Nephron progenitor cell (in vitro differentiated cells): ENCODE measurements at places on chromosomes 5 and 9.

GRCh38 chr5:67652201-67652600 is 455.6 kb upstream of the CD180 start:
- DNase-seq, result no peak

DNA sequence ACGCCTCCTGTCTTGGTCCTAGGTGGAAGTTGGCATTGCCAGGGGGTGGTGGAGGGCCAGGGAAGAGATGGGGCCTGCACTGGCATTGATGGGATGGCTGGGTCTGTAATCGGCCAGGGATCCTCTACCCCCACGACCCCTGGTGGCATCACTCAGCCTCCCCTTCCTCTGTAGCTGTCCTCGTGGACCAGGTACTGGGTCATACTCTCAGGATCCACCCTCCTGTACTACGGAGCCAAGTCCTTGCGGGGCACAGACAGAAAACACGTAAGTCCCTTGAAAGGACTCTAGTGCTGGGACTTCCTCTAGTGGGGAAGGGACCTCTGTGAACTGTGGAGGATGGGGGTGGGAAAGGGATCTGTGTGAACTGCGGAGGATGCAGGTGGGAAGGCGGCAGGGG is 52.1 kb upstream of the GARNL3 start:
- no peak for DNase-seq

- DNase-seq, result no peak
Observed at GRCh38 chr9:36492865-36493264, 79.8 kb upstream of the MELK start.

GRCh38 chr5:56313004-56313531 is 79.9 kb upstream of the ANKRD55 start:
- no peak for DNase-seq

DNA sequence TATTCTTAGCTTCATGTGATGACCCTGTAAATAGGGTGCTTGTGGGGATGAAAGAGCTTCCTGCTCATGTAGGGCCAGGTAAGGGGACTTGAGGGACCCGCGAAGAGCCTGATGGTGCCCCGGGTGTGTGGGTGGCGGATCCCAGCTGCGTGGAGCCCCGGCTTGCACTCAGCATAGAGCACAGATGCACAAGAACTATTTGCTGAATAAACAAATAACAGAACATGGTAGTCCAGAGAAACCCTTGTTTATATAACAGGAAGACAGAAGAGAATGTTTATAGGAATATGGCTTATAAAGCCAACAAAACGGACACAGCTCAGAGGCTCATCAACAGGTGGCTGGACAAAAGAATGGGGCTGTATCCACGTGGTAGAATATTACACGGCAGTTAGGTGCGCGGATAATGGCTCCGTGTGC is 106.9 kb upstream of the COL5A1 start:
- no peak for DNase-seq

DNA sequence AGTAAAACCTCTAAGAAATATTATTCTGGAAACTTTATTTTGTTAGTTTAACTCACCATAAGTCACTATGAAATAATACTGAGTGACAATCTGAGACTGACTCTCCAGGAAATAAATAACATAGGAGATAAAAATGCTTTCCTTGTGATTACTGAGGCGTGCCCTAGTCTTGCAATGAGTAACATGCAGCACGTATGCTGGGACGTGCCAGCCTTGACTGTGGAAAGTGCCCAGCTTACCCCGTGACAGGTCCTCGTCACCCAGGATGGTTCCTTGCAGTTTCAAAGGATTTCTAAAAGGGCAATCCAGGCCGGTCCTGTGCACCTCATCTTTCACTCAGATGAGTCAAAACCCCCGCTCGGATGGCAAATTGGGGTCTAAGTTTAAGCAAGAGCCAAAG is 720.8 kb upstream of the ADAMTS16 start:
- DNase-seq, result no peak

DNA sequence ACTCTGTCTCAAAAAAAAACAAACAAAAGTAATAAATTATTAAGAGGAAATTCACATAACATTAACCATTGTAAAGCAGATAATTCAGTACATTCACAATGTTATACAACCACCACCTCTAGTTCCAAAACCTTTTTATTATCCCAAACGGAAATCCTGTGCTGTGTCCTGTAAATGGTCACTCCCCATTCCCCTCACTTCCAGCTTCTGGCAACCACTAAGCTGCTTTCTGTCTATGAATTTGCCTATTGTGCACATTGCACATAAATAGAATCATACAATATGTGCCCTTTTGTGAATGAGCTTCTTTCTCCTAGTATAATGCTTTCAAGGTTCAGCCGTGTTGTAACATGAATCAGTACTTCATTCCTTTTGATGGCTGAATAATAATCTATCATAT is 20.8 kb downstream of the C9orf152 start:
- no peak for DNase-seq

GRCh38 chr9:109455391-109455790 is 42.7 kb downstream of the PTPN3 start:
- no peak for DNase-seq

- no peak for DNase-seq
Observed at GRCh38 chr5:174464504-174465165, 259.7 kb upstream of the MSX2 start.

DNA sequence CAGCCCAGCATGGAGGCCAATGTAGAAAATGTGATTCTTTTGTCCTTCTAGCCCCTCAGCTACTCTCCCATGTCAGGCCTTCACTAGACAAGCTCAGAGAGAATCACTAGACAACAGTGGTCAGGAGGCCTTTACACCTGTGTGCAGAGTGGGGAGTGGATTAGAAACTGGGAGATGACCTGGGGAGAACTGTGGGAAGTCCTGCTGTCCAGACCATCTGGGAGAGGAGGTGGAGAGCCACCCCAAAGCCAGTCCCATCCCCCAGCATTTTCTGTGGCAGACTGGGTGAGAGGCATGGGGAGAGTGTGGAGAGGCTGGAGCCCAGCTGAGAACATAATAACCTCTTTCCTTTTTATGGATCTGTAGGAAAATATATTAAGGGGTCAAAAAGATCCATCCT is 452.0 kb upstream of the DMAC1 start:
- DNase-seq, result no peak

DNA sequence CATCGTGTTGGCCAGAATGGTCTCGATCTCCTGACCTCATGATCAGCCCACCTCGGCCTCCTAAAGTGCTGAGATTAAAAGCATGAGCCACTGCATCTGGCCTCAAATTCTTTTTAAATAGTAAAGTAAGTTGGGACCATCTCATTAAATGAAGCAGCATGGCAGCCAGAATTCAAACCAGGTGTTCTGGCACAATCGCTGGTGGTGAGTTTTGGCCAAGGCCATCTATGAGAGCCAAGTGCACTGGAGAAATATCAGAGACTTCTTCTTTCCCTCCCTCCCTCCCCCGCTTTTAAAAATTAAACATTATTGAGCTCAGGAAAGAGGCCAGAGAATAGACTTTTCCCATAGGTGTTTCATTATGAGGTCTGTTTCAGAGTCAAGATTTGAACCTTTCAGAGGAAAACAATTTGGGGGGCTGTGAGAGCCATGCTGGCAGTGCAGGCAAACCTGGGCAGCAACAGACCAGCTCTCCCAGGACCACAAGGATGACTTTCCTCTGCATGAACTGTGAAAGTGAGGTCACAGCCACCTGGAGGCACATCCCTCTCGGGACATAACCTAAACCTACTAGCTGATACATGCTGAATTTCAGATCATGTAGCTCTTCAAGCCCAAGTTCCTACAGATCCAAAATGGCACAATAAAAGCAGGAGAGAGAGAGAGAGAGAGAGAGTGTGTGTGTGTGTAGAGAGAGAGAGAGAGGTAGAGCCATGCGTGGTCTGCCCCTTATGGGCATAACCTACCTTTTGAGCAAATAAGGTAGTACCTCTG is 94.6 kb upstream of the DMRT1 start:
- no peak for DNase-seq

GRCh38 chr9:96150324-96151227 is 151.4 kb downstream of the HSD17B3 start:
- no peak for DNase-seq

DNA sequence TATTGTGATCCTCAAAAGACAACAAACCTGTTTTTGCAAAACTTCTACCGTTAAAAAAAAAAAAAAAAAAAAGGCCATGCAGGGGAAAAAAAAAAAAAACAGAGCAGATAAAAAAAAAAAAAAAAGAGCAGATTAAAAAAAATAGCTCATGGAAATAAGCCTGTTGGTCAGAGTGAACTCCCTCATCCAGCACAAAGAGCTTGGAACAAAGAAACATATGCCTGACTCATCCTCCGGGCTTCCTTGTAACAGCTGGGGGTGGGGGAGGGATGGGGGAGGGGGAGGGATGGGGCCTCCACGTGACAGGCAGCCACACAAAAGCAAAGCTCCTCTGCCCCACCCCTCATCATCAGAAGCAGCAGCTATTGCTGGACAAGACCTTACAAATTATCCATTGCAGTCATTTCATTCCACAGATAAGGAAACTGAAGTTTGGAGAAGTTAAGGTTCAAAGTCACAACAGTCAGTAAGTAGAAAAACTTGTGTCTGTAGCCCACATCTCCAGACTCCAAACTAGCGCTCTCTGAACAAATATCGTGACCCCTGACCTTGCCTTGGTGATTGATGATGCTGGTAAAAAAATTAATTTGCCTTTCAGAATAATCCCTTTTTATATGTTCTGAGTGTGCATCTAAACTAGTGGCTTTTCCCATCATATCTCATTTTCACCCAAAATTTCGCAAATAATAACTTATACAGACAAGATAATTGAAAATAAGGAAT is 38.9 kb downstream of the SLC35D2 start:
- no peak for DNase-seq

DNA sequence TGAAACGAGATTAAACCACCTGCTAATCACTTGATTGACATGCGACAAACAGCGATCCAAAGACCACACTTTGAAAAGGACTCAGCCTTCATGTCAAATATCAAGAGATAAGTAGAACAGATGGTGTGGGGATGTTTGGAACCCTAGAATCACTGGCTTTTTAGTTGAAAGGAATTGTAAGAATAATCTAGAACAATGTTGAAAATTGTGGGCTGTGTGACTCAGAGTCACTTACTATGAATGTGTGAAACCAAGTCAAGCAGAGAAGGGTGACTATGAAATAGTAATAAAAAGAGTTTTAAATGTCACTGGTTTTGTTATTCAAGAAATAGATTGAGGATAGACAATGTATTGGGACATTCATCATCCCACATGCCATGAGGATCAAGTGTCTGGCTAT is 14.1 kb upstream of the C1QTNF3 start:
- DNase-seq, result no peak

- DNase-seq, result no peak
Observed at GRCh38 chr5:148978370-148979082, 84.3 kb downstream of the SH3TC2 start.

- DNase-seq, result no peak
Observed at GRCh38 chr9:136015656-136016571, 54.7 kb upstream of the UBAC1 start.

GRCh38 chr5:143495110-143495509 is 91.6 kb upstream of the NR3C1 start:
- no peak for DNase-seq

DNA sequence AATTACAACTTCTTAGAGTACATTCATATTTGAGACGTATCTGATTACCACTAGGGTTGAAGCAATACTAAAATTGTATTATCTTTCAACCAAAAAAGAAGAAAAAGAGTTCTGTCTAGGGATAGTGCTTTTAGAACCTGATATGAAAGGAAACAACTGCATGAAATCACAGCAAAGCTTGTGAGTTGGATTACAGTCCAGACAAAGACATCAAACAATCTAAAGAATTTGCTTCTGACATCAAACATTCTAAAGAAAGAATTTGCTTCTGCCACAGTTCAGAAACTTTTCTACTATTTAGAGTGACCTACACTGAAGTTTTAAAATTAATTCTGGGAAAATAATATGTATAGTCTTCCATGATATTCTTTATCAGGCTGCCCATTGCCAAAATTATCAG is 1141.1 kb upstream of the ACO1 start:
- DNase-seq, result no peak

DNA sequence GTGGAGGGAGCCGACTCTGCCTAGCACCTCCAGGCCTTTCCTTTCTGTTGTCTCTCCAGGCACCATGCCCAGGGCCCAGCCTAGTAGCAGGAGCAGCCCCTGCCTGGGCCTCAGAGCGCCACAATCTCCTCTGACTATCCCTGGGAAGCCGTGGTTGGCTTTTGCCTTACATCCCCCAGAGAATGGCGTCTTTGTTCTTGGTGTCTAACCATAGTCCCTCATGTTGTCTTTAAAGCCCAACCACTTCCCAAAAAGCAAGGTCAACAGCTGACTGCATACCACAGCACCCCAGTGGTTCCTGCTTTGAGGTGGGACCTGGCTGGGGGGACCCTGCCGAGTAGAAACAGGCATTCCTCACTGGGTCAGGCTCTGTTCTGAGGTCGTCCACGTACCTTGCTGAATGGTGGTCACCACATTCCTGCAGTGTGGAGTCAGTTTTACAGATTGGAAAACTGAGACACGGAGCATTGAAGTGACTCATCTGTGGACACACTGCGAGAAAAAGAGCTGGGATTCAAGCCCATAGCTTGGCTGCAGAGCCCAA is 13.7 kb upstream of the CERCAM start:
- no peak for DNase-seq

DNA sequence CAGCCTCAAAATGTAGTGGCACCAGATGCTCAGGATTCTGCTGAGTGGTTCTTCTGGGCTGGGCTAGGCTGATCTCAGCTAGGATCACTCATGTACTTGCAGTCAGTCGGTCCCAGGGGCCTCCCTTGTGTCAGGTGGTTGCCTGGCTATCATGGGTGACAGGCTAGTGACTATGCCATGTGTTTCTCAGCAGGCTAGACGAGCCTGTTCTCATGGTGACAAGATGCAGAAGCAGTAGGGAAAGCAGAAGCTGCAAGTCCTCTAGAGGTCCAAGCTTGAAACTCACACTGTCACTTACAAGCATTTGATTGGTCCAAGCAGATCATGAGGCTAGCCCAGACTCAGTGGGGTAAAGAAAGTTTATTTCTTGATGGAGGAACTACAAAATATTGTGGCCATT is 15.2 kb upstream of the KCNMB1 start:
- DNase-seq, result no peak

GRCh38 chr9:130461218-130461630 is 16.5 kb downstream of the ASS1 start:
- DNase-seq, result peak; percentile 91

GRCh38 chr5:174428895-174429294 is 295.5 kb upstream of the MSX2 start:
- no peak for DNase-seq

DNA sequence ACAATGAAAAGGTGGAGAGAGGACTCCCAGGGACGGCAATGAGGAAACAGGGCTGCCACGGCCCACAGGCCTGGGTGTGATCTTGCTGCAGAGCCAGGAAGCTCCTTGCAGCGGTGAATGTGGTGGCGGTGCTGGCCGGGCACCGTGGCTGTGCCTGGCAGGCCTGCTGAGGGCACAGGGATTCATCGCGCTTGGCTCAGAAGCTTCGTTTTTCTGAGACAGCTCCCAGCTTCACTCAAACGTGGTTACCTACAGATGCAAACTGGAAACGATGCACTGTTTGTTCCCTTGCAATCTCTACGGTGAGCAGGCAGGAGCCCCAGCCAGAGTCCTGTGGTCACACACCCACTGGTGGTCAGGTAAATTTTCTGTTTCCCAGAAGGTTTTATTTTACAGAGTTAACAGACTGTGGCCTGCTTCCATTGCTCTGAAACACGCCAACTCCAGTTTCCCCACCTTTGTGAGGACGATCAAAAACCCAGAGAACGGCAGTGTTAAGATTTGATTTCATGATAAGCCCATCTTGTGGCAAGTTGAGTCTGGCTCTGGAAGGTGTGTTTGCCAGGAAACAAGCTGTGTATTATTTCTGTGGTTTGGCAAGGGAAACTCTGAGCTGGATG is 183.9 kb downstream of the AUH start:
- DNase-seq, result no peak

GRCh38 chr5:112657804-112658203 is 79.9 kb upstream of the APC start:
- no peak for DNase-seq
